Hematopoietic multipotent progenitor cell treated with erythropoietin and hydrocortisone succinate and interleukin-3 and kit ligand, for 4 days (in vitro differentiated cells): ENCODE measurements at places on chromosomes 7 and 10.

DNA sequence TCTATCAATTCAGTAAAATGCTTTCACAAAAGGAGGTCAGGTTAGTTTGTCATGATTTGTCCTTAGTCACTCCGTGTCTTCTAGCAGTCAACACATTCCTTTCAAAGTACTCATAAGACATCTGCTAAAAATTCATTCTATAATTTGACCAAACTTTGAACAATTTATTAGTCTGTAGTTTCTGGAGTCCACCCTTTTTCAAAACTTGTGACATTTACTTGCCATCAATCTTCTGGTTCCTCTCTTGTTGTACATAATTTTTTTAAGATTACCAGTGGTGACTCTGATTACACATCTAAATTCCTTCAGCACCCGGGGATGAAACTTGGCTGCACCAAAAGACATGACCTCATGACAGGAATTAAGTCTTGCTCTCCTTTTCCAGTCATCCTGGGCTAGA lies 130.1 kb downstream of the NEBL start:
- no peak for DNase-seq

DNA sequence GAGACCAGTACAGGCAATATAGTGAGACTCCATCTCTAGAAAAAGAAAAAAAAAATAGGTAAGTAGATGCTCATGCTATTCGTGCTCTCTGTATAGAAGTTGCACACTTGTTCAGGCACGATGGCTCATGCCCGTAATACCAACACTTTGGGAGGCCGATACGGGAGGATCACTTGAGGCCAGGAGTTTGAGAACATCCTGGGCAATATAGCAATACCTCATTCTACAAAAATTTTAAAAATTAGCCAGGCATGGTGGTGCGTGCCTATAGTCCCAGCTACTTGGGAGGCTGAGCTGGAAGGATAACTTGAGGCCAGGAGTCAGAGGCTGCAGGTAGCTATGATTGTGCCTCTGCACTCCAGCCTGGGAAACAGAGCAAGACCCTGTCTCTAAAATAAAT lies 17.2 kb upstream of the NPTX2 start:
- no peak for DNase-seq

GRCh38 chr10:58651040-58651439 lies 138.4 kb downstream of the BICC1 start:
- peak; percentile 54 for DNase-seq

GRCh38 chr10:45476559-45476958 lies 102.5 kb downstream of the ALOX5 start:
- no peak for DNase-seq

DNA sequence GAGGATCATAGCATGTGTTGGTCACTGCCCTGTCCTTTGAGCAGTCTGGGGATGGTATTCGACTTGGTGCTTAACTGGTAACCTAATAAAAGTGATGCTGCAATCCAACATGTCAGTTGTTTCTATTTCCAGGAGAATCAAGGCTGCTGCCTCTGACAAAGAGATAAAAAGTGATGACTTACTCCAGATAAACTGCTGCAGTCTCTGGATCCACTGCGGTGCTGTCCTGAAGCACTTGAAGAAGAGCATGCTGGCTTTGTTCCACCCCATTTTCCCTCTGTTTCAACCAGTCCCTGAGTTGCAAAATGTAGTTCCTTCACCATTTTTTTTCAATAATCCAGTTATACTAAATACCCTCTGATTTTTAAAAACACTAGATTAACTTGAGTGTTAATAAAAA lies 403.5 kb upstream of the ANKRD30A start:
- no peak for DNase-seq
